ENCODE measurements at places on chromosomes 12 and 14. TPM values are rescaled to one million over a fixed set of nuclear protein-coding genes. Genes with fewer than 3 reads are reported as not detected.

GRCh38 chr14:69505338-69506240 is 21.1 kb downstream of the PLEKHD1 start:
- no peak for DNase-seq
- peaks cover 12% of the 10 kb centered on the region for H3K4me1 ChIP-seq
- no peaks in the 10 kb centered on the region for H3K27me3 ChIP-seq
- H3K27ac ChIP-seq = no peak overlapping the region
- no peaks in the 10 kb centered on the region for H3K36me3 ChIP-seq
- no peak overlapping the region for H3K4me3 ChIP-seq

GRCh38 chr14:21121122-21121521 is 20.3 kb downstream of the TMEM253 start:
- H3K36me3 ChIP-seq = no peaks in the 10 kb centered on the region
- no peak overlapping the region for H3K27ac ChIP-seq
- no peak overlapping the region for H3K4me3 ChIP-seq

DNA sequence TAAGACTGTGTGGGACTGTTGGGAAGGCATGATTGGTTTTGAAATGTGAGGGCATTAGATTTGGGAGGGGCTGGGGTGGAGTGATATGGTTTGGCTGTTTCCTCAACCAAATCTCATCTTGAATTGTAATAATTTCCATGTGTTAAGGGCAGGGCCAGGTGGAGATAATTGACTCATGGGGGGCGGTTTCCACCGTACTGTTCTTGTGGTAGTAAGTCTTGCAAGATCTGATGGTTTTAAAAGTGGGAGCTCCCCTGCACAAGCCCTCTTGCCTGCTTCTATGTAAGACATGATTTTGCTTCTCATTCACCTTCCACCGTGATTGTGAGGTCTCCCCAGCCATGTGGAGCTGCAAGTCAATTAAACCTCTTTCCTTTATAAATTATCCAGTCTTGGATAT is 76.6 kb upstream of the PPFIA2 start:
- no peaks in the 10 kb centered on the region for H3K36me3 ChIP-seq
- H3K4me3 ChIP-seq = no peak overlapping the region
- DNase-seq = no peak
- no peaks in the 10 kb centered on the region for H3K4me1 ChIP-seq

- H3K36me3 ChIP-seq = peaks cover 4% of the 10 kb centered on the region
- no peak overlapping the region for H3K4me3 ChIP-seq
- peak overlapping the region; percentile 60 for H3K27ac ChIP-seq
- no peak for DNase-seq
Observed at GRCh38 chr14:91885113-91885712, 17.9 kb upstream of the TC2N start.

- no peak overlapping the region for H3K27ac ChIP-seq
- no peak for DNase-seq
- no peaks in the 10 kb centered on the region for H3K36me3 ChIP-seq
Observed at GRCh38 chr12:76272287-76272686, 75.9 kb downstream of the BBS10 start.

Gene EID3
- 19.5 TPM for total RNA-seq

Gene C12orf50
- not detected for total RNA-seq

DNA sequence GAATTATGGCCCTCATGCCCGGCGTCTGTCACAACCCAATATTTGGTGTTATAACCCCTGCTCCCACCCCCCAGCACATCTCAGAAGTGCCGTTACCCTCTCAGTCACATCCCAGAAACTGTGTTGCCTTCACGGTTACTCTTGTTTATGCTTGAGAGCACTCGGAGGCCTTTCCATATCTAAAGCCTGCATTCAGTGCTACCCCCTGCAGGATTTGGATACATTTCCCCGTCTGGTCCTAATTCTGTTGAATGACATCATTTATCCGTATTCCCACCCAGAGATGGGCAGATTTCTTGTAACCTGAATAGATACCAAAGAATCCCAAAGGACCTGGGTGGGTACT is 19.1 kb upstream of the FOS start:
- no peaks in the 10 kb centered on the region for H3K27me3 ChIP-seq
- H3K4me3 ChIP-seq = peak overlapping the region; percentile 51
- peaks cover 29% of the 10 kb centered on the region for H3K4me1 ChIP-seq
- no peaks in the 10 kb centered on the region for H3K36me3 ChIP-seq
- DNase-seq = no peak

DNA sequence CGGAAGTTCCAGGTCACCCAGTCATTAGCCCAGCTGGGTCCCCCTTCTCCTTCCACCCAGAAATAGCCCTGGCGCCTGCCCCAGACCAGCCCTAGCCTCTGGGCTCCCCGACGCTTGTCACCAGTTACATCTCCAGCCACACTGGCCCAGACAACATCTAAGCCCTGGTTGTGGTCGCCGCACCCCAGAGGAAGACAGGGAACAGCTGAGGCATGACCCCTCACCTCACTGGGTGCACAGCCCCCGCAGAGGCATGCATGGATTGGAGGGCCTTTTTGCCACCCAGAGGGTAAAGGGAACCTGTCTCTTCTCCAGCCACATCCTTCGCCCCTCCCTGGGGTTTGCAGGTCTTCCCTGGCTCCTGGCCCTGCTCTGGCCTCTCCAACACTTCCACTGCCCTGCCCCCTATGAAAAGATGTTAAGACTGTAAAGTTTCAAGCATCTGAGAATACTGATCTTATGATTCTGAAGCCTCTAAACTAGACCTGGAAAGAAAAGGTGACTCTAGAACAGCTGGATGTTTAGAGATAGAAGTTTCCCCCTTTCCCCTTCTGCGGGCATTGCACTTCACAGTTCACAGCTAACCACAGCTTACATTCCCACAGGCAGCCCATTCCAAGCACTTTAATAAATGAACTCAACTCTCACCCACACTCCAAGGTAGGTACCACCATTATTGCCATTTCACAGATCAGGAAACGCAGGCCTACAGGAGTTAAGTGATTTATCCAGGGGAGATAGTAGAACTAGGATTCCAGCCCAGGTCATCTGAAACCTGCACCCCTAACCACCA is 14.7 kb downstream of the TMEM119 start:
- H3K36me3 ChIP-seq = no peaks in the 10 kb centered on the region
- no peak overlapping the region for H3K4me3 ChIP-seq
- no peaks in the 10 kb centered on the region for H3K27me3 ChIP-seq
- no peaks in the 10 kb centered on the region for H3K4me1 ChIP-seq
- no peak overlapping the region for H3K27ac ChIP-seq

GRCh38 chr12:110780448-110780847 is 37.8 kb upstream of the PPP1CC start:
- no peaks in the 10 kb centered on the region for H3K4me1 ChIP-seq
- no peaks in the 10 kb centered on the region for H3K36me3 ChIP-seq
- no peak overlapping the region for H3K27ac ChIP-seq
- no peak overlapping the region for H3K4me3 ChIP-seq
- peaks cover 3% of the 10 kb centered on the region for H3K27me3 ChIP-seq

Gene SCARB1
- total RNA-seq = 9.6 TPM

DNA sequence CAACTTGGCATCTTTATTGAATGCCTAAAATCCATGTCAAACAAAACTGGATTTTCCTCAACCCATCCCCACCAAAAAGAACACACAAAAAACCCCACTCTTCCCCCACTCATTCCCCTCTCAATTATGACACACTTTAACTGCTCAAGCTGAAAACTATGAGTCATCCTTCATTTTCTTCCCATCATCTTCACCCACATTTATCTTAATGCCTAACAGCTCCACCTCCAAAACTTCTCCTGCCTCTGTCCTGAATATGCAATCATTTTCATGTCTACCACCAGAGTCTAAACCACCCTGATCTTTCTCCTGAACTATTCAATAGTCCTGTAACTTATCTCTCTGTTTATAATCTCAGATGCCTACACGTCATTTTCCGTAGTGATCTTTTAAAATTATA is 239.7 kb downstream of the BCAT1 start:
- H3K27ac ChIP-seq = no peak overlapping the region
- no peak overlapping the region for H3K4me3 ChIP-seq
- DNase-seq = no peak
- H3K27me3 ChIP-seq = no peaks in the 10 kb centered on the region

Gene ZFP36L1
- total RNA-seq = 626 TPM

DNA sequence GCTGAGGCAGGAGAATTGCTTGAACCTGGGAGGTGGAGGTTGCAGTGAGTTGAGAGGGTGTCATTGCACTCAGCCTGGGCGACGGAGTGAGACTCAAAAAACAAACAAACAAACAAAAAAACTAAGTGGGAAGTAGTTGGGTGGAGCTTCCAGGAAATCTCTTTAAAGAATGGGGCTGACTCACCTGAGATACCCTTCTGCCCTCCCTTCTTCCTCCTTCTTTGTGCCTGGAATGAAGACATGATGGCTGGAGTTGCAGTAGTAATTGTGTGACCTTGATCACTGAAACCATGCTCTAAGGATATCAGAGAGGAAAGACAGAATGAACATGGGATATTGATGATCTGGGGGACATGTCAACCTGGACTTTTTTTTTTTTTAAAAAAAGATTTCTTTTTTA is 87.6 kb upstream of the MED13L start:
- H3K4me1 ChIP-seq = peaks cover 14% of the 10 kb centered on the region
- H3K36me3 ChIP-seq = no peaks in the 10 kb centered on the region
- DNase-seq = no peak
- H3K27ac ChIP-seq = no peak overlapping the region

GRCh38 chr14:66624336-66624937 is 116.5 kb downstream of the GPHN start:
- H3K4me1 ChIP-seq = peaks cover 20% of the 10 kb centered on the region
- H3K27ac ChIP-seq = no peak overlapping the region
- no peaks in the 10 kb centered on the region for H3K36me3 ChIP-seq
- H3K27me3 ChIP-seq = no peaks in the 10 kb centered on the region
- H3K4me3 ChIP-seq = no peak overlapping the region
- DNase-seq = no peak

DNA sequence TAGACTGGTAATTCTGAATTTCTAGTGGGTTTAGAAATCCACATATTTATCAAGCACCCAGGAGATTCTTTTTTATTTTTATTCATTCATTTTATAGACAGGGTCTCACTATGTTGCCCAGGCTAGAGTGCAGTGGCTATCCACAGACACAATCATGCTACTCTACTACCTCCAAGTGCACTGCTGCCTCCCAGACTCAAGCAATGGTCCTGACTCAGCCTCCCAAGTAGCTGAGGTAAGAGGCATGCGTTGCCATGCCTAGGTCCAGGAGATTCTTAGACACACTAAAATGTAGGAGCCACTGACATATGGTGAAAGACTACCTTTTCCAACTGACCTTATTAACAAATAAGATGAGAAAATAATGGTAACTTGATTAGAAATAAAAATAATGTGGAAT is 38.9 kb downstream of the KIF21A start:
- no peaks in the 10 kb centered on the region for H3K36me3 ChIP-seq
- DNase-seq = no peak
- H3K27me3 ChIP-seq = no peaks in the 10 kb centered on the region
- H3K4me3 ChIP-seq = no peak overlapping the region
- no peak overlapping the region for H3K27ac ChIP-seq

DNA sequence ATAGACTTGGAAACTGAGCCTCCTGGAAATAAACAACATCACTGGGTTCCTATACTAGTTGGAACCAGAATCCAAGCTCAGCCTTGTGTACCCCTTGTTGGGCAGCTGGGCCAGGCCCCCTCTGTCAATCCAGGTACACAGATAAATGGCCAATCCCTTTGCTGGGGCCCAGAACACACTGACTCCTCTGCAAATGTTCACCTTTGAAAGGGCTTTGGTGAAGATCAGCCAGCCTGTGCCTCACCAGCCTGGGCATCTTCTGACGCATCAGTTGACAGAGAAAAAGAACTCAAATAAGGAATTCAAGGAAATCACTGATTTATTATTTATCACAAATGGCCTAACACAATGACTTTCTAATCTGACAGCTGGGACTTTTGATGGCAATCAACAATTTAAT is 1090.2 kb downstream of the BCL11B start:
- no peak for DNase-seq
- no peak overlapping the region for H3K4me3 ChIP-seq
- H3K36me3 ChIP-seq = no peaks in the 10 kb centered on the region

DNA sequence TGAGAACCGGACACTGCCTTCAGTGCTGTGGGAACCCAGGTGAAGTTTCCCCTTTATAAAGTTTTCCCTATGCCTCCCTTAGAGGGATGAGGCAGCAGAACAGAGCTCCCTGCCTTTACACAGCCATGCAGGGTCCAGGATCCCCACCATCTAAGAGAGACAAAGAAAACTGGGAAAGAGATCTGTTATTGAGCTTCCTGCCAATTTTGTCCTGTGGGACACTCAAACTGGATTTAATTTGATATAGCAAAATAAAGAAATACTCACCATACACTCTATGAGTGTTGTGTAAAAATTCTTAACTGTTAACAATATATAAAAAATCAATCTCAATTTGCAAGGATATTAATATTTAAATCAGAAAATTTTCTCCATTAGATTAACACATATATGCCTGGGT is 69.9 kb downstream of the DRAM1 start:
- H3K27me3 ChIP-seq = peaks cover 4% of the 10 kb centered on the region
- no peak for DNase-seq
- H3K36me3 ChIP-seq = no peaks in the 10 kb centered on the region
- H3K27ac ChIP-seq = no peak overlapping the region
- no peaks in the 10 kb centered on the region for H3K4me1 ChIP-seq

- no peaks in the 10 kb centered on the region for H3K36me3 ChIP-seq
- H3K27ac ChIP-seq = no peak overlapping the region
- no peak for DNase-seq
- H3K27me3 ChIP-seq = no peaks in the 10 kb centered on the region
Observed at GRCh38 chr12:10025236-10025635, 5.2 kb upstream of the CLEC9A start.

Gene KRT77
- not detected for total RNA-seq

DNA sequence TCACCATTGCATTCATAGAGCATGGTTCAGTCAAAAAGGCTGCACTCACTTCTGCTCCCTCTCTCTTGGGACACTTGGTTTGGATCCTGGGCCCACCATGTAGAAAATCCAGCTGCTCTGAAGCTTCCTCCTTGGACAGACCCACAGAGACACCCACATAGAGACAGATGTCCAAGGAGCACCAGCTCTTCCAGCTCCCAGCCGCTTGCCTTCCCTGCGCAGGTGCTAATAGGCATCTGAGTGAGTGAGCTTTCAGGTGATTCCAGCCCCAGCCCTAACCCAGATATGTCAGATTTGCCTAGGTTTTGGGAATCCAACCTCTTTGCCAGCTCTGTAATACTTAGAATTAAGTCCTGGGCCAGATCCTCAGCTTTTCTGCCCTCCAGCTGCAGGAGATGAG is 38.6 kb downstream of the DLK1 start:
- no peaks in the 10 kb centered on the region for H3K4me1 ChIP-seq
- no peaks in the 10 kb centered on the region for H3K36me3 ChIP-seq
- no peak overlapping the region for H3K4me3 ChIP-seq

GRCh38 chr12:45327823-45328383 is 112.0 kb downstream of the ANO6 start:
- H3K27ac ChIP-seq = no peak overlapping the region
- DNase-seq = no peak
- peaks cover 20% of the 10 kb centered on the region for H3K4me1 ChIP-seq
- no peak overlapping the region for H3K4me3 ChIP-seq
- H3K27me3 ChIP-seq = no peaks in the 10 kb centered on the region

Gene ADAM21
- total RNA-seq = 0.11 TPM

Gene POLR3B
- total RNA-seq = 5.1 TPM

Gene TRHDE
- total RNA-seq = 0.33 TPM

Gene TMEM63C
- total RNA-seq = 0.91 TPM
